ENCODE measurements at places on chromosomes 11 and 22.

DNA sequence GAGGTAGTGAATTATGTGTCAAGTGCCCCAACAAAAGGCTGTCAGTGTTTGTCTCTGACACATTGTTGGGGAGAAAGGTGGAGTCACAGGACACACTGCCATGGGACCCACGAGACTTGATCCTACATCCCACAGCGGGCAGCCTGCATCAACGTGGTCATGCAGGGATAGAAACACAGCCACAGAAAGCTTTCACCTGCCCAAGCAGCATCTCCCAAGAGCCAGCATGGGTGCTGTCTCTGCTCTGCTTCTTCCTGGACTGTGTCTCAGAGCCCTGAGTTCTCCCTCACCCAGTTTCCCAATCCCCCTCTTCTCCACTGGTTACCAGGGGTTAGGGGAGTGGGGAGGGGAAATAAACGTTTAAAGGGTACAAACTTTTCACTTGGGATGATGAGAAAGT is 97.2 kb downstream of the VPREB1 start:
- no peak for DNase-seq

DNA sequence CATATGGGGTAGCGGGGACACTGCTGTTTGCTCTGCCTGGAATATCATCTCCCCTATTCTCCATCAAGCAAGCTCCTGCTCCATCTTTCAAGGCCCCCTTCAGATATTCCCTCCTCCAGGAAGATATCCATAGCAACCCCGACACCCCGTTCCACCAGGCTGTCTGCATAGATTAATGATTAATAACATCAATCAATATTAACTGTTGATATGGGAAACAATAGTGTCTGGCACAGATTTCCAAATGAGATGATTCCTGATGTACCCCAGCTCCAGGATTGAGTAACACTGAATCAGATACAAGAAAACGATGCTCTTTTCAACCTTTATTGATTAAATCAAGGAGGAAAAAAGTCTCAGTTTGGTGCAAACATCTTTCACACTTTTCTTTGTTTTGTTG is 7.5 kb upstream of the TPST2 start:
- DNase-seq: no peak

- no peak for DNase-seq
Observed at GRCh38 chr11:56624661-56625110, 10.0 kb upstream of the OR5M1 start.

GRCh38 chr11:8087185-8087584 is 6.2 kb downstream of the TUB start:
- DNase-seq: no peak

DNA sequence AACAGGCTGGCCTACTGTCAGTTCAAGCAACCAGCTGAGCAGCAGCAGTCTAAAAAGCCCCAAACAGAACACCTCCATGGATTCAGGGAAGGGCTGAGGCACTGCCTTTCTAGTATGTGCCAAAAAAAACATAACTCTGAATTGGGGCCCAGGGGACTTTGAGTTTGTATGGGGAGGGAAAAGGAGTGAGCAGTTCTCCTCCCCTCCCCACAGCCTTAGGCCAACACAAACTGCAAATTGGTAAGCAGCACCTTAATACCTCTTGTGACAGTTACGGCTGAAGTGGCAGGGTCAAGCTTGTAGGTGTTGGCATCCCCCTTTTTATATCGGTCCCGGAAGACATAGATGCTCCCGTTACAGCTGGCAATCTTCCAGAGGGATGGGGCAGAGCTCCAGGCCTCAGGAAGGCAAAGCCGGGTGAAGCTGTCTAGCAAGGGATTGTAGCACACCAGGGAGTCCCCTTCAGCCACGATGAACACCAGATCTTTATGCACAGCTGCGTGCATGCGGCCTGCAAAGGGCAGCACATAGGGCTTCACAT is 6.0 kb downstream of the KBTBD4 start:
- DNase-seq: no peak

GRCh38 chr11:326592-326841 is 5.9 kb upstream of the IFITM3 start:
- no peak for DNase-seq

GRCh38 chr22:33812360-33812977 is 107.8 kb downstream of the LARGE1 start:
- no peak for DNase-seq

- DNase-seq: no peak
Observed at GRCh38 chr22:35977136-35977535, 51.5 kb downstream of the RBFOX2 start.

Data from natural killer cell (primary cell).